ENCODE measurements at places on chromosomes 11 and 22.

- DNase-seq: no peak
Observed at GRCh38 chr11:111737444-111738210, 28.6 kb downstream of the PPP2R1B start.

DNA sequence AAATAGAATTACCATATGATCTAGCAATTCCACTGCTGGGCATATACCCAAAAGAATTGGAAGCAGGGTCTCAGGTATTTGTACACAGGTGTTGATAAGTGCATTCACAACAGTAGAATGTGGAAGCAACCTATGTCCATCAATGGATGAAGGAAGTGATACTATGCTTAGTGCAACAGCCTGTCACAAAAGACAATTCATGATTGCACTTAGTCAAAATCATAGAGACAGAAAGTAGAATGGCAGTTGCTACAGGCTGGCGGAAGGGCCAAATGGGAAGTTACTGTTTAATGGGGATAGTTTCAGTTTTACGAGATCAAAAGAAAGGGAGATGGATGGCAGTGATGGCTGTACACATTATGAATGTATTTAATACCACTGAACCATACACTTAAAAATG lies 42.0 kb downstream of the SGSM3 start:
- DNase-seq: no peak

DNA sequence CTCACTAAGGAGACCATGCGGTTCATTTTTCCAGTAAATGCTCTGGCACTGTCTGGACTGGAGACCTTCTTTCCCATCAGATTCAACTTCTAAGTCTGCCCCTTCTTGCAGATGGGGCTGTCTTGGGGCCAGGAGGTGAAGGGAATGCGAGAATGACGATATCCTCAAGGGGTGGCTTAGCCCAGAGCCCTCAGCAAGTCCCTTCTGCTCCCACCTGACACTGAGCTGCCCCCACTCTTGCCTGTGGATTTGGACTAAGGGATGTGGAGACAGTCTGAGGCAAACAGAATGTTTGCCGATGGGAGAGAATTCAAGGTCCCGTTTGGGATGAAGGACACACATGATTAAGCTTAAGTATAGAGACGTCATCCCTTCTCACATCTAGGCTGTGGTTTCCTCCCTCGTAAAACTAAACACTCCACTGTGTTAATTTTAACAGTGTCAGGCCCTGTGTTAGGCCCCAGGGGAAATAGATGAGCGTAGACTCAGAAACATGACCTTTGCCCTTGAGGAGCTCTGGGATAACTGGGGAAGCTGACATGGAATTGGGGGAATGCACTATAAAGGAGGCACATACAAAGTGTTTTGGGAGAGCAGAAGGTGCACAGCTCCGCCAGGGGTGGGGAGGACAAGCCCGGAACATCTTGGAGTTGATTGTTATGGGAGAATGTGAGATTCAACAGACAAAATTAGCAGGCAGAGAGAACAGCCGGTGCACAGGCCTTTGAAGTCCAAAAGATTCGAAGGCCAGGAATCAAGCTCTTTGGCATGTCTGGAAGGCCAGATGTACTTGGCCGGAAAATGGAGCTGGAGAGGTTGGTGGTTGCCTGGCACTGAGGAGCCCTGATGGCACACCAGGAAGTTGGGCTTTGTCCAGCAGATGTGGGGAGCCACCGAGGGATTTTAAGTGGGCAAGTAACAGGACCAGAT lies 71.6 kb downstream of the ST3GAL4 start:
- DNase-seq: no peak

DNA sequence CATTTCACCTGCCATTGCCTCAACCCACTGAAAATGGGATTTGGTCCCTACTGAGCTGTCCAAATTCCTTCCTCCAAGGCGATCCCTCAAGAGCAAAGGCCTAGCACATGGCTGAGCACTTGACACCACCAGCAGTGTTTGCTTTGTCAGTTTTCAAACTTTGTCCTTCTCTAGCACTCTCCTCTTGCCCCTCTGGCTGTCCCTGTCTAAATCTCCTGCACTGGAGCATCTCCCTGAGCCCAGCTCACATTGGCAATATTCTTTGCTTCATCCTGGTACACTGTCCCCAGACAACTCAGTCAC lies 66.6 kb upstream of the FTH1 start:
- DNase-seq: no peak

DNA sequence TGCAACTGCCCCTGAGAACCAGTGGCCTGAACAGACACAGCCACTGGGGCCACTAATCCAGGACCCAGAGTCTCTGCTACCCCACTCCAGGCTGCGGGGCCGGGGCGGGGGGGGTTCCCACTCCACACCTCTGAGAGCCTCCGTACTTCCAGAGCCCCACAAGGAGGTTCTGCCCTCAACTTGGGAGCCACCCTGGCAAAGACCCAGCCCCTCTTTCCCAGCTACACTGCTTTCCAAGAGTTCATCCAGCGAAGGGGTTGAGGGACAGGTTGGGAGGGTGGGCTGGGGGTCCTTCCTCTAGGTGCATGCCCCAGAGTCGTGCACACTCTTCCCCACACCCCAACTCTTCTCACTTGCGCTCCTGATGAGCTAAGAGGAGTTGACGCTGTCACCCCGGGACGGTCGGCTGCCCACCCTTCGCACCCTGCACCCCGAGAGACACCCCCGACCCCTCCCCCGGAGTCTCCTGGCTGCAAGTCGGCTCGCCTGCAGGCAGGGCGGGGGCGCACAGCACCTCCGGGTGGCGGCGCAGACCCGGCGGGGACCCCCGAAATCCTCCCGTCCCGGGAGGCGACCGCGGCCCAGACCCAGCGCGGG lies 531 bp downstream of the RAB3IL1 start:
- DNase-seq: peak; percentile 72

GRCh38 chr11:124712392-124712791 lies 27.4 kb upstream of the NRGN start:
- DNase-seq: no peak

- DNase-seq: no peak
Observed at GRCh38 chr11:70633610-70634009, 235.3 kb downstream of the CTTN start.

DNA sequence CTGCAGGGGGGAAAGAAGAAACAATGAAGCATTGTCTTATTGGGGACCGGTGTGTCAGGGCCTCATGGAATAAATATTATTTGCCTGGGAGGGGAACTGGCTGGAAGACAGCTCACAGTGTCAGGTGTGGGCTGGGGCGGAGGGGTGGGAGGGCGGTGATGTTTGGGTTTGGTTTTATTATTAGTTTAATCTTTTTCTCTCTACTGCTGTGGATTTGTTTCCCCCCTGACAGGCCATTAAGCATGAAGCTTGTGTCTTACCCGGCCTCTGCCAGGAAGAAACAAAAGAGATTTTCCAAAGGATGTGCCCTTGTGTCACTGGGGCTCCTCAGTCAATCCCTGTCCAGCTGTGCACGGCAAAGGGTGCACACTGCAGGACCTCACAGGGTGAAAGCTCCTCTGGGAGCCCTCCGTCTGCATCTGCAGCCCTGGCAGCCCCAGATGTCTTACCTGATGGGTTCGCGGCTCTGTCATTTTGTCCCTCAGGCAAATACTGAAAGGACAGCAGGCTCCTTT lies 203.1 kb upstream of the TMEM45B start:
- no peak for DNase-seq
